ENCODE measurements at places on chromosomes 5 and 9. TPM values are rescaled to one million over a fixed set of nuclear protein-coding genes. Genes with fewer than 3 reads are reported as not detected.

DNA sequence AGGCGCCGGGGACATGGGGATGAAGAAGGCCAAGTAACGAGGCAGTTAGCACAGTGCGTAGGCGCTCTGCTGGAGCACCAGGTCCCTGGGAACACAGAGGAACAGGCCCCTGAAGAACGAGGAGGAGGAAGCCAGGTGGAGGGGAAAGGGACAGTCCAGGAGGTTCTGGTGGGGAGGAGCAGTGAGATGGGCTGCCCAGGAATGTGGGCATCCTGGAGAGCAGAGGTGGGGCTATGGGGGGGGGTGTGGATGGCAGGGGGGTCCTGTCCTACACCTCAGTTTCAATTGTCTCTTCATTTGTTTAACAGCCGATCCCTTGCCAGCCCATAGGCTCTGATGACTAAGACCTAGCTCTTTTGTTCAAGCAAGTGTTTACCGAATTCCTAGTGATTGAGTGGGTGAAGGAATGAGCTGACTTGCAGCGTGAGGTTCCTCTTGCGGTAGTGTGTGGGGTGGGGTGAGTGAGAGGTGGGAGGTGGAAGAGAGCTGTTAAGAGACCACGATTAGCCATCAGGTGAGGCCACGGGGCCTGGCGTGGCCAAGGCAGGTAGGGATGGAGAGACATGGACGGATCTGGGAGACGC, 8.4 kb upstream of the PHYHD1 start:
- H3K36me3 ChIP-seq = peaks cover 50% of the 10 kb centered on the region
- DNase-seq = no peak
- H3K4me1 ChIP-seq = peaks cover 81% of the 10 kb centered on the region

DNA sequence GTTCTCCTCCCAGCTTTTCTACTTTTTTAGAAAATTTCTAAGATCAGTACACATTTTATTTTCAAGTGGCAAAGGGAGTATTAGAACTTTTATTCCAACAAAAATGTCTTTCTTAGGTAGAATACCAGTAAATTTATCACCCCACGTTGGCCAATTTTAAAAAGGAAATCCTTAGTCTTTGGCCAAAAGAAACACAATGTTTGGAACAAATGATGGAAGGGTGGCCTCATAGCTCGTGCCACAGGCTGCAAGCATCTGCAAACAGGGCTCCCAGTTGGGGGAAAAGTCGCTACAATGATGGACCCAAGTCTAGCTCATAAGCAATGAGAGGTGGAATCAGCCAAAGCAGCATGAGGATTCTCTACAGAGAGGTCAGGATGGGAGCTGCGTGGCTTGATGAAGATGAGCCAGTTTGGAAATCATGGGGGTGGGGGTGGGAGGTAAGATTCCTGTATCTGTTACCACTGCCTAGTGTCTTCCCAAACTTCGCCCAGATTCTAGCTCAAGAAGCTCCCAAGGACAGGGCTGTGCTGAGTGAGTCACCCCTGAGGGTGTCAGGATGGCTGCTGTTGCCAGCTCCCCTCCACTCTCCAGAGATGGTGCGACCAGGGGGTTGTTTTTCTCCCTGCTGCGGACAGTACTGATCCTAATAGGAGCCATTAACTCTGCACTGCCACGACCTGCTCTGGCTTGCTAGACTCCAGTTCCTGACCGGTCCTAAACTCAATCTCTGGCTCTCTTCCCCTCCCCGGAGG, 75.6 kb downstream of the DCP2 start:
- DNase-seq = no peak
- H3K4me1 ChIP-seq = peaks cover 25% of the 10 kb centered on the region
- no peak overlapping the region for H3K4me3 ChIP-seq
- H3K27me3 ChIP-seq = no peaks in the 10 kb centered on the region

DNA sequence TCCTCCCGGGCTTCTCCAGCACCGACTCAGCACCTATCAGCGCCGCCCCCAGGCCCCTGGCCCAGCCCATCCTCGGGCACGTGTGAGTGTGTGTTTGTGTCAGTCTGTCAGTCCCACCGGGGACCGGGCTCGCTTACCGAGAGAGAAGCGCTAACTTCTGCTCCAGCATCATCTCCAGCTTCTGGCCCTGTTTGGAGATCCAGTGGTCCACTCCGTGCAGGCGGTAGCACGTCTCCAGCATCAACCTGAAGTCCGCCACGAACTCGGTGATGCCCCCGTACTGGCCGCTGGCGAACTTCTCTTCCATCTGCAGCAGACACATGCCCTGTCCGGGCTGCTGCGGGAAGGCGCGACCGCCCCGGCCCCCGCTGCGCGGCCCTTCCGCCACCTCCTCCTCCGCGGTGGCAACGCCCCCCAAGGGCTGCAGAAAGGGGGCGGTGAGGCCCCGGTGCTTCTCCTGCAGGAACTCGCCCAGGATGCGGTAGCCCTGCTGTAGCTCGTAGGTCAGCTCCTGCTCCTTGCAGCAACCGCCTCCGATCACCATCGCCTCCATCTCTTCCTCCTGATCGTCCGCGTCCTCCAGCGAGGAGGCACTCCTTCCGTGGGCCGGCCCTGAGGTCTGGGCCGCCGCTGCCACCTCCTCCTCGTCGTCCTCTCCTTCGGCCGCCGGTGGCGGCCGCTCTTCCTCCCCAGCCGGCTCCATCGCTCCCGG, 8.2 kb downstream of the RANBP6 start:
- H3K4me3 ChIP-seq = peak overlapping the region; percentile 98
- H3K36me3 ChIP-seq = peaks cover 1% of the 10 kb centered on the region
- H3K27ac ChIP-seq = peak overlapping the region; percentile 98
- H3K27me3 ChIP-seq = no peaks in the 10 kb centered on the region
- H3K4me1 ChIP-seq = peaks cover 24% of the 10 kb centered on the region
- DNase-seq = peak; percentile 68

GRCh38 chr5:139413153-139413552, 9.3 kb upstream of the SPATA24 start:
- H3K4me1 ChIP-seq = peaks cover 60% of the 10 kb centered on the region
- DNase-seq = no peak
- peaks cover 2% of the 10 kb centered on the region for H3K36me3 ChIP-seq
- no peaks in the 10 kb centered on the region for H3K27me3 ChIP-seq
- H3K4me3 ChIP-seq = no peak overlapping the region

GRCh38 chr5:76489877-76490688, 87.0 kb downstream of the IQGAP2 start:
- no peaks in the 10 kb centered on the region for H3K36me3 ChIP-seq
- H3K4me3 ChIP-seq = no peak overlapping the region
- H3K27ac ChIP-seq = no peak overlapping the region
- no peaks in the 10 kb centered on the region for H3K27me3 ChIP-seq
- H3K4me1 ChIP-seq = no peaks in the 10 kb centered on the region

The RFX3 gene
- total RNA-seq = 2.6 TPM

DNA sequence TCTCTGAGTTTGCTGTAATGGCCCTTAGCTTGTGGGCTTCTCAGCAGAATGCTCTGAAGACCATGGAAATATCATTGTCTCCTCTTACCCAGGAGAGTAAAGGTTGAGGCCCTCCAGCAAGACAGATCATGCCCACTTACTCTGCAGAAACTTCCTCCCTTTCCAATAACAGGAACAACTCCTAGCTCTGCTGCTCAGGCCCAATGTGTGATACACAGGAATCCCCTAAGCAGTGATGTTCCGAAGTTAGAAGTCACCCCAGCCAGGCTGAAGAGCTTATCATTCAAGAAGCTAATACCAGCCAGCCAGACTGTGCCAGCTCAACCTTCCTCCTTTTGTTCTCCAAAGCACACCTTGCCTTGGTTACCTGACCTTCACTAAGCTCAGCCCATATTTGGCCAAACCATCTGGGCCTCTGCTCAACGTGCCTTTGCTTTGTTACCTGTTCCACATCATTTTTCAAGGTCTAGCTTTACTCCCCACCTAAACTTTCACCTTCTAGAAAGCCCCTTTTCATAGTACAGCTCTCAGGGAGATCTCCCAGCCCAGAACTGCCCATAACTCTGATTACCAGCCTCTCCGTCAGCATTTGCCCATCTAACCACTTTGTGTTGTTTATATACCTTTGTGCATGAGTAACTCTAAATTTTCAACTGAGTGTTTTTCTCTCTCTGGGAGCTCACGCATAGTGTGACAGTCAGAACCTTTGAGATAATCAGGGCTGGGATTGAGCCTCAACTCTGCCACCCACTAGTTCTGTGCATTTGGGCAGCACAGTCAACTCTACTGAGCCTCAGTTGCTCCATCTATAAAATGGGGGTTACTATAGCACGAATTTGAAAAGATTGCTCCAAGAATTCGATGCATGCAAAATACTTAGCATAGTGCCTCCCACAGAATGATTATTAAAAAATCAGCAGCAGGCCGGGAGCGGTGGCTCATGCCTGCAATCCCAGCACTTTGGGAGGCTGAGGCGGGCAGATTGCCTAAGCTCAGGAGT, 107.6 kb upstream of the CPEB4 start:
- no peak for DNase-seq
- no peaks in the 10 kb centered on the region for H3K27me3 ChIP-seq
- H3K4me3 ChIP-seq = no peak overlapping the region
- peaks cover 23% of the 10 kb centered on the region for H3K4me1 ChIP-seq
- no peak overlapping the region for H3K27ac ChIP-seq

DNA sequence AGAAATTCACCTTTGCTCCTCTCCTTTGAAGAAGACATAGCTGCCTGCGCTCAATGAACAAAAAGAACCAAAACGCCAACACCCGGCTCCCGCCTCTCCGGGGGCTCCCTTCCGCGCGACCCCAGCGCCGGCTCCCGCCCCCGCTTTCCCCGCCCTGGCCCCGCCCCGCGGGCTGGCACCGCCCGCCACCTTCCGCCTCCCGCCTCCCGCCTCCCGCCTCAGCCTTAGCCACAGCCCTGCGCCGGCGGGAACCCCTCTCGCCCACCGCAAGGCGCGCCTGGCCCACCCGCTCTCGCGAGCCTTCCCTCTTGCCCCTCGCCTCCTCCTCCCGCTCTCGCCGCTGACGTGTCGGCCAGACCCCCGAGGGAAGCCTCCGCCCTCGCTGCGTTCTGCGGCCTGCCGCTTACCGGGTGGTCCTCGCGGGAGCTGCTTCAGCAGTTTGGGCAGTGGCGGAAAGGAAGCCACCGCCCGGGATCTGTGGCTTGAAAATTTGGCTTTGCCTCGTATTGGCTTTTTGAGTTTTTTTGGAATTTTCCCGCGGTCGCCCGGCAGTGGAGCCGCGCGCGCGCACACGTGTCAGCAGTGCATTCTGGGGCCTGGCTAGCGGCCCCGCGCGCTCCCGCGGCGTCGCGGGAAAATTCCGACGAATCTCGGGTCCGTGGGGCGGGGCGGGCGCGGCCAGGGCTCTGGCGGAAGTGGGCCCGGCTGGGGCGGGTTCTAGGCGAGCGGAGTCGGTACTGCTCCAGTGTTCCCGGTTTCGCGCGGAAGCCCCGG, at the start of gene FANCC:
FANCC (minus strand) TSS at position 591 of the 774 bp plus-strand sequence. CDS start 68,418 bp downstream, outside the sequence.
- peak; percentile 59 for DNase-seq
- no peaks in the 10 kb centered on the region for H3K36me3 ChIP-seq
- peak within 1 kb of the TSS; percentile 85 for H3K4me3 ChIP-seq
- no peaks in the 10 kb centered on the region for H3K27me3 ChIP-seq
- no peaks in the 10 kb centered on the region for H3K4me1 ChIP-seq

DNA sequence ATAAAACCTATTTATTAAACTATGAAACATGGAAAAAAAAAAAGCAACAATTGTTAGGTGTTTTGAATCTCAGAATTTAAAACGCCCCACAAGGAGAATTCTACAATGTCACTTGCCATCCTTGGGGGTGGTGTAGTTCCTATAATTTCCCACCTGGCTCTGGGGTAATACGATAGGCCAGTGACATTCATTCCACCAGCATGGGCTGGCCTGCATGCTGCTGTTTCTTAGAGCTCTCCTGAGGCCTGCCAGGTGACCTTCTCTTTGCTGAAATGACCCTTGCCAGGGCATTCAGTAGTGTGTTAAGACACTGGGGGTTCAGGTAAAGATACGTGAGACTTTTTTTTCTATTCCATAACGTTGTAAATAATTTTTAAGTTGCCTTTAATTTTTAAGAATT, 10.0 kb upstream of the ARHGEF28 start:
- H3K4me1 ChIP-seq = no peaks in the 10 kb centered on the region
- H3K27me3 ChIP-seq = no peaks in the 10 kb centered on the region
- DNase-seq = no peak
- H3K27ac ChIP-seq = no peak overlapping the region
- no peaks in the 10 kb centered on the region for H3K36me3 ChIP-seq
